ENCODE measurements at places on chromosomes 1 and 21. TPM values are rescaled to one million over a fixed set of nuclear protein-coding genes. Genes with fewer than 3 reads are reported as not detected.

The PKP1 gene
- 0.25 TPM for total RNA-seq

The TSPEAR gene
- total RNA-seq: not detected

The SMYD3 gene
- 24.8 TPM for total RNA-seq

The DNALI1 gene
- total RNA-seq: 3.7 TPM

The NHLH1 gene
- 0.98 TPM for total RNA-seq

The CRYAA gene
- not detected for total RNA-seq

The TMCO1 gene
- 43.5 TPM for total RNA-seq

The ADCY10 gene
- 0.25 TPM for total RNA-seq

The TIE1 gene
- 9.6 TPM for total RNA-seq

The BNIPL gene
- total RNA-seq: 0.25 TPM

The FLG2 gene
- total RNA-seq: 0.25 TPM

The GJB4 gene
- total RNA-seq: not detected

The ESPN gene
- under 0.01 TPM for total RNA-seq

The NBPF4 gene
- total RNA-seq: not detected

The NBPF3 gene
- 12.5 TPM for total RNA-seq

The ACKR1 gene
- 2.5 TPM for total RNA-seq

The SLC30A1 gene
- 21.6 TPM for total RNA-seq

The ADAMTSL4 gene
- total RNA-seq: 0.25 TPM

The CAMK2N1 gene
- total RNA-seq: 74.3 TPM

The EXO1 gene
- total RNA-seq: 2.2 TPM

The YY1AP1 gene
- 262 TPM for total RNA-seq

The FNBP1L gene
- 209 TPM for total RNA-seq

Measured in temporal lobe (tissue), 4 donors.